Osteoblast (primary cell): ENCODE measurements at places on chromosomes 5 and 9. TPM values are rescaled to one million over a fixed set of nuclear protein-coding genes. Genes with fewer than 3 reads are reported as not detected.

DNA sequence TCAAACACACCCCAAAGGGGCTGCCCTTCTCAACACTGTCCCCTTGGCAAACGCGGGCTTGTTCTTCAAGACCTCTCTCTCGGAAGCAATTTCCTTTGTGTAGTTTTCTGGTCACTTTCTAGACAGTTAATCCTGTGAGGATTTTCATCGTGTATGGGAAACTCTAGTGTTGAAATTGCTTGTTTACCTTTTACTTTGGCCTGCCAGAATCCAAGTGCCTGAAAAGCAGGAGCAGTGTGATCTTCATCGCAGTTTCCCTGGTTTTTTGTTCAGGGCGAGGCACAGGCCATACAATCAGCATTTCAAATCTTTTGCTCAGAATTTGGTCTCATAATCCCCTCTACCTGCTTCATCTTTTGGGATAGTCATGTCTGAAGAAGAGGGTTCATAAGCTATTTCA lies 115.7 kb upstream of the C9orf72 start:
- no peak for DNase-seq

DNA sequence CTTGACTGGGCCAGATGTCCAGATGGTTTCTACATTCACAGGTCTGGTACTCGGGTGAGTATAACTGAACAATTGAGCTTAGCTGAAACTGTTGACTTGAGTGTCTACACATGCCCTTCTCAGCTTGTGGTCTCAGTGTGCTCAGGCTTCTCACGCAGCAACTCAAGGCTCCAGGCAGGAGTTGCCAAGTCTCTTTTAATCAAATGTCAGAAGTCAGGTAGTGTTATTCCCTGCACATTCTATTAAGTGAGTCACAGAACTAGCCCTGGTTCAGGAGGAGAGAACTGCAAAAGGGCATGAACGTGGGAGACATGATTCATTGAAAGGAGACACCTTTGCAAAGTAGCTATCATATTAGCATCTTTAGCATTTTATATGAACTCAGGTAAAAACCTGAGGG lies 199.3 kb upstream of the ACTBL2 start:
- DNase-seq, result no peak

DNA sequence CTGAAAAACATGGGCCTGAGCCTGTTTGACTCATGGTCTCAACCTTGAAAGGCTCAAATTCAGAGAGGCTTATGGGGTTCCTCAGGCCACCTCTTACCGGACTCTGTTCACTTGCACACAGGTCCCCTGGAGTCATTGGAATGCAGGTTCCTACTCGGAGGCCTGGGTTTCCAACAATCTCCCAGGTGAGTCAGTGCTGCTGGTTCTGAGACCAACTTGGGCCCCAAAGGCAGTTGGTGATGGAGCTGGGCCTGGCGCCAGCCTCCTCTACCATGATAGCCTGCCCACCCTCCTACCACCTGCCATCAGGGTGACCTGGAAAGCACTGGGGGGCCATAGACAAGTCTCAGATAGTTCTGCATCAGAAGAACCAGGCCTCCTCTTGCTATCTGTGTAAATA lies 188.4 kb downstream of the RGS3 start:
- DNase-seq, result no peak

- DNase-seq, result no peak
Observed at GRCh38 chr5:66884564-66885243, 288.5 kb downstream of the MAST4 start.

- DNase-seq, result no peak
Observed at GRCh38 chr5:7207979-7208378, 188.0 kb upstream of the ADCY2 start.

- DNase-seq, result no peak
Observed at GRCh38 chr5:21071986-21072385, 1084.0 kb upstream of the CDH18 start.

DNA sequence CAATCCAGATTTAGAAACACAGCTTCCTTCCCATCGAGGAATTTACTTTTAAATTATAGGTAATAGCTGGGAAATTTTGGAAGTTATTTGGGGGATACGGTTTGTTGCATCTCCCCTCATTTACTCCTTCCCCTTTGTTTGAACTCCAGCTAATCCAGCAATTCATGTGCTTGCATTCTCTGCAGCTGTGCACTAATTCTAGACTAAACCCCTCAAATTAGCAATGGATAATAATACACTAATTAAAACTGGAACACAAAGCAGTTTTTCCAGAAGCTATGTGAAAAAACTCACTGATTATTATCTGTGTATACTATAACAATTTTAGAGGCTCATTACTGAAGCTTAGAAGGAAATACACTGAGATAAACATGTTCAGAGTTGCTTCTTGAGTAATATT lies 751.2 kb upstream of the ZNF608 start:
- no peak for DNase-seq

DNA sequence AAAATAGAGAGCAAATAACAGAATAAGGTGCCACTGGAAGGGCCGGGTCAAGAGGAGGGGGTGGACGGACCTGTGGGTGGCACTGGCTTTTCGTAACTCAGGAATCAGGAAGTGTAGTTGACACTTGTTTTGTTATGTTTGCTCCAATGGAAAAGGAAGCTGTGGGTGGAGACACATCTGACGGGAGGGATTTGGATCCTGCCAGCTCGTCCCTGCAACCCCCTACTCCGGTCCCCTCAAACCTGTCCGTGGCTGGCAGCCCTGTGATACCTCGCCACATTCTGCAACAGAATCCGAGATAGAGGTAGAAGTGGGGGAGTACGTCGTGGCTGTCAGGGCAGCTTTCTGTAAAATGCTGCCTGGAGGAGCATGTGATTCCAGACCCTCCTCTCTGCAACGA lies 104.2 kb upstream of the IER5L start:
- DNase-seq, result peak; percentile 49

DNA sequence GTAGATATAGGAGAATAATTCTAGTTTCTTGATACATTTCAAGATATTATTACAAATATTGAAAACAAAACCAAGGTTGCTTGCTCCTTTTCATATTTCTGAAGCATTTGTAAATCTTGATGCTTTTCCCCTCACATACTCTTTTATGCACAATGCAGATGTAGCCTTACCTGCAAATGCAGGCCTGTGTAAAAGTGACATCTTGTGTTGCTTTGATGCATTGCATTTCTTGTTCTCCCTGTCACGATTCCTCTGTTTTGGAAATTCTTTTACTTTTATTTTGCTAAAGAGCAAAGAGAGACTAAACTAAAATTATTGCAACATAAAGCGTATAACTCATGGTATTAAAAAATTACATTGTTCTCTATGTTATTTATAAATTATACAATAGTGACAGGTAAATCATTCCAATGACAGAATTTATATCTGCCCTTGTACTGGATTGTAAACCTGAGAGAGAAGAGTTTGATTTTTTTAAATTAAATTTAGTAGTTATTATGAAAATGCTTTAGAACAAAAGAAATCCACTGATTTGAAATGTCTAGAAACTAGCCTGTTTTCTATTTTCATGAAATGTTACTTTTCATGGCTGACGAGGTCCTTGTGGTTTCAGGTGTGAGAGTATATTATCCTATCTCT lies 970.0 kb downstream of the MAT2B start:
- DNase-seq, result peak; percentile 44

DNA sequence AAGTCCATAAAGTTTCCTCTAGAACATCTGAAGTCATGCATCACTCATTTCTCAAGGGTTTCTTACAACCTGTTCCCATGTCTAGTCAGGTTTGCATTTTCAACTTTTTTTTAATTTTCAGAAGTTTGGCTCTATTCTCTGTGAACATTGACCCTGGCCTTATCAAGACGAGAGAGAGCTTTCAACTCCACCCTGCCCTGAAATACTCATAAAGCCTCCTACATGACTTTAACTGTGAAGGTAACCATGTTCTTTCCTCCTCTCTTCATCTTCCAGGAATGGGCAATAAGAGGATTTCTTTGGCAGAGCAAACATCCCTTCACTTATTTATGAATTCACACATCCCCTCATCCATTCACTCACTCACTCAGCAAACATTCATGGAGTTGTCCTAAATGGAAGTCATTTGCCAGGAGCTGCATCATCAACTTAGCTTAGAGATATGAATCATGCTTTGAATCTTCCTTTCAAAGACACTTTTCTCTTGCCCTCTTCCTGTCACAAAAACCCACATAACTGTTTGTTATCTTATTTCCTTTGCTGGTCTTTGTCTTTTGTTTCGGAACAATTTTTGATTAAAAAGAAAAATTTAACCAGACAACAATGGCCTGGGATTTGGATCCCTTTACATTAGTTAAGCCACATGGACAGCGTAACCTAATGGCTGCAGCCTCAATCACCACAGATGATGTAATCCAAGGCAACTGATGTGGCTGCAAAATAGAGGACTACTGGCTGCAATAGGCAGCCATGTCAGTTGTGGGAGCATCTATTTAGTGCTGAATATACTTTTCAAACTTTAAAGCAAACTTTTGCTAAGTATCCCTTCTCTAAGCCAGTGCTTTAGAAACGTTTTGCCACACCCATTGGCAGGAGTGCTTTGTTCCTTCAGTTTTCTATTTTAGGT lies 43.0 kb upstream of the GNAQ start:
- no peak for DNase-seq

Gene INSL6
- not detected in 2 replicates for total RNA-seq

Gene LCN12
- not detected in 2 replicates for total RNA-seq

Gene OR1L1
- total RNA-seq, result not detected in 2 replicates
